ENCODE measurements at places on chromosomes 4 and X.
A peak's percentile ranks its signal among the peaks of the same experiment; 100 is the strongest.

GRCh38 chr4:163611784-163612445, 117.4 kb downstream of the TMA16 start:
- no peak for DNase-seq

DNA sequence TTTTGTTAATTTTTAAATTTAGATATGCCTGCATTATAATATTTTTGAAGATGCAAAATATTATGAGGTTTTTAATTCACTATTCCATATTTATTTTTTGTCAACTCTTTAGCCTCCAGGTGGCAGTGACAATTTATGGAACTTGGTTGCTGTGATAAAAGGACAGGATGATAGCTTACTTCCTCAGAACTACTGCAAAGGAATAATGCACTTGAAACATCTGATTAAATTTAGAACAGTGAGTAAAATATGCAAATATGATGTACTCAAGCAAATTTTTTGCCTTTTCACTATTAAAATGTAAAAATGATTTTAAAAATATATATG, 45.1 kb downstream of the SPATA4 start:
- peak; percentile 58 for DNase-seq

DNA sequence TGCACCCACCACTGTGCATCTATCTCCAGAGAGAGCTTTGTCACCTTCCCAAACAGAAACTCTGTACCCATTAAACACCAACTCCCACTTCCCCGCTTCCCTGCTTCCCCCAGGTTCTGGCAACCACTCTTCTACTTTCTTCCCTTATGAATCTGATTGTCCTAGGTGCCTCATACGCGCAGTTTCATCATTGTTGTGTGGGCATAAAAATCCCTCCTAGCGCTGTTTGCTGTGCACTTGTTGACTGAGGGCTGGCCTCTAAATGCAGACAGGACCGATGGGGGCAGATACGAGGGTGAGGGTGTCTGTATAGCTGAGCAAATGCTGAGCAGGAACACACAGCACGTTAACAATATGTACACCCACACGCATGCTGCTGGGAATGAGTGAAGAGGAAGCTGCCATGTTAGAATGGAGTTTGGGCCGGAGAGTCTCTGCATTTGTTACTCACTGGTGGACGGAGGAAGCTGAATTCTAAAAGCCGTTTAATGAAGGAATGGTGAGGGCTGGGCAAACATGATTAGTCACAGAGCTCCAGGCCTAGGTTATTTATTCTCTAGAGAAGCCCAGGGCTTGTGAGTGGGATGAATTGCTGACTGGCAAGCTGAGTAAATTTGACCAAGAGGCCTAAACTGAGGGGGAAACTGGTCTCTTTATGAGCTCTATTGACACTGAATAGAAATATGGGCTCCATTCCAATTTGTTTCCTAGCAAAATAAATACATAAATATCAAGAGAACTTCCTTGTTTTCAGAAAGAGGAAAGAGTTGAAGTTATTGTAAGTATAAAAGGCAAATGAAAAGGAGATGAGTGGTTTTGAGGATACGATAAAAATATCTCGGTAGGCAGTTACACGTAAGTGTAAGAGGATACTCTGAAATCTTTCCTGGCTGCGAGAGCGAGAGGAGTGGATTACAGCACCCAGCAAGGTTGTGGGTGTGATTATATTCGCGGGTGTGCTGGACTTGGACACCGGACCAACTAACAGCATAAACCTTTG, 95.9 kb upstream of the RPS6KA3 start:
- DNase-seq, result peak; percentile 47

DNA sequence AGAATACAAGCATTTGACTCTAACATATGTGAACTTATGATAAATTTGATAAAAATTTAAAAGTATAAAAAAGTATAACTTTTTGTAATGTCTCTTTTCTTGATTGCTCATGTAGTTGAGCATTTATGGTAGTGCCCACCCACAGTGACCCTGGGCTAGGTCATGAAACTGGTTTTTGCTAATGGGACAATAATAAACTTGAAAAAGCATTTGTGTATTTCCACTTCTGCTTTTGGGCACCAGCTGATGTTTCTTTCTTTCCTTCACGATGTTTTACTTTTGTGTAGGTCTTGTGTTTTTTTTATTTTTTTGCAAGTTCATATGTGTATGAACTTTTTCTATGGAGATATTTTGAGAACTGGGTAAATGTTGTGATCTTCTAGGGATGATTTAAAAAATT, 313.1 kb downstream of the CBLL2 start:
- no peak for DNase-seq

DNA sequence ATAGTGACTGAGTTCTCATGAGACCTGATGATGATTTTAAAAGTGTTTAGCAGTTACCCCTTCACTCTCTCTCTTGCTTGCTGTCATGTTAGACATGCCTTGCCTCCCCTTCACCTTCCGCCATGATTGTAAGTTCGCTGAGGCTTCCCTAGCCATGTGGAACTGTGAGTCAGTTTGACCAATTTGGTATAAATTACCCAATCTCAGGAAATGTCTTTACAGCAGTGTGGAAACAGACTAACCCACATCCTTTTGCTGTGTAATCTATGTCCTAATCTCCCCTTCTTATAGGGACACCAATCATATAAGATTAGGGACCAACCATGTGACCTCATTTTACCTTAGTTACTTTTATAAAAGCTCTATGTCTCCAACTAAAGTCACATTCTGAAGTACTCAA, 677.8 kb downstream of the ADGRL3 start:
- no peak for DNase-seq

DNA sequence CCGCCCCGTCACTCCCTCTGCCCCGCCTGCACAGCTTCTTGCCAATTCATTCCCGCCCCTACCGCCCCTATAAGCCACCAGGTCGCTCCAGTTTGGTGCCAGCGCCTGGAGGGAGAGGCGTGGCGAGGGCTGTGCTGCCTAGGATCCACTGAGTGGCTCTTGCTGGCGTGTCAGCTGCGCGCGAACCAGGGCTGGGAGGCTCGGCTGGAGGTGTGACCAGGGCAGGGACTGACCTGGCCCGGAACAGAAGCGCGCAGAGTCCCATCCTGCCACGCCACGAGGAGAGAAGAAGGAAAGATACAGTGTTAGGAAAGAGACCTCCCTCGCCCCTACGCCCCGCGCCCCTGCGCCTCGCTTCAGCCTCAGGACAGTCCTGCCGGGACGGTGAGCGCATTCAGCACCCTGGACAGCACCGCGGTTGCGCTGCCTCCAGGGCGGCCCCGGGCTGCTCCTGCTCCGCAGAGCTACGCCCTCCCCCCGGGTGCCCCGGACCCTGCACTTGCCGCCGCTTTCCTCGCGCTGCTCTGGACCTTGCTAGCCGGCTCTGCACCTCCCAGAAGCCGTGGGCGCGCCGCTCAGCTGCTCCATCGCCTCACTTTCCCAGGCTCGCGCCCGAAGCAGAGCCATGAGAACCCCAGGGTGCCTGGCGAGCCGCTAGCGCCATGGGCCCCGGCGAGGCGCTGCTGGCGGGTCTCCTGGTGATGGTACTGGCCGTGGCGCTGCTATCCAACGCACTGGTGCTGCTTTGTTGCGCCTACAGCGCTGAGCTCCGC, at the start of gene GPR78:
Gene GPR78, plus strand, starts transcription at position 72 of the 773 bp plus-strand sequence. Its CDS starts 591 bp downstream, at position 663.
- peak; percentile 65 for DNase-seq

GRCh38 chrX:14779580-14779979, 93.3 kb downstream of the FANCB start:
- no peak for DNase-seq

DNA sequence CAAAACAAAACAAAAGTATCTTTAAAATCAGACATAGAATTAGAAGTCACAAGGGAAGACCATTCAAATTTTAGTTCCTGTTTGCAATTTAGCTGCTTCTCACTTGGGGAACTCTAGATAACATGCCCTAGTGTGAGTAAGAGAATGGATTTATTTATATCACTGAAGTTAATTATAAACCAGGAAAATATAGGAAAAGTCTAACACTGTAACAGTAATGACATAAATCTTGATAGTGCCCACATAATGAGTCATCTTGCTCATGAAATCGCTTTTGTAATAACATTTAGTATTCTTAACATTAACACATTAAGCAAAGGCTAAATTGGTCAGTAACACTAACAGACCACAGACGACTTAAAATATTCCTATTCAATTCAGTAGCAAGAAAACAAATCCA, 710.7 kb downstream of the STPG2 start:
- no peak for DNase-seq

- no peak for DNase-seq
Measured at GRCh38 chrX:133563705-133564104, 148.4 kb upstream of the GPC4 start.

DNA sequence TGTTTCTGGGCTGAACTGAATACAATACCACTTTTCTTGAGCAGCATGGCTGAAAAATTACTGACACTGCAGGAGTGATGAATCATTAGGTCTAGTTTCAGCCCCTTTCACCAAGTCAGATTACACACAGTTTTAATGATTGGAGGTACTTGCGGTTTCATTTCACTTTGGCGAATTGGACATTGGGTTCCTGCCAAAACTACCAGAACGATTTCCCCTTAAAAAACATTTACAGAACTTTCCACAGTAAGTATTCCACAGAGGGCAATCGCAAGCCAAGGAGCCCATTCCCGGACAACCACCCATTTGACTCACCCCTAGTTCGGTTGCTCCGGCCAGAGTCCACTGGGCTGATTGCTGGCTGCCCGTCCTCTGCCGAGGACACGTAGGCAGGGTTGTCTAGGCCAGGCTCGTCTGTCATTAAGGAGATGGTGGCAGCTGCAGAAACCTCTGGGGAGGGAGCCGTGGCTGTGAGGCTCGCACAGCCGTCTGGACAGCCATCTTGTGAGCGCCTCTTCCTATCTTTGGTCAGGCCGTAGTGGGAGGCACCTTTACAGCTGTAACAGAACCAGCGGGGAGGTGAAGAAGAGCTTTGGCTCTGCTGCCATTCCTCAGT, 83.5 kb downstream of the LNX1 start:
- peak; percentile 41 for DNase-seq

GRCh38 chrX:91122151-91122694, 312.4 kb upstream of the PABPC5 start:
- DNase-seq, result no peak

- no peak for DNase-seq
Measured at GRCh38 chrX:47232197-47232802, 509 bp upstream of the USP11 start.

DNA sequence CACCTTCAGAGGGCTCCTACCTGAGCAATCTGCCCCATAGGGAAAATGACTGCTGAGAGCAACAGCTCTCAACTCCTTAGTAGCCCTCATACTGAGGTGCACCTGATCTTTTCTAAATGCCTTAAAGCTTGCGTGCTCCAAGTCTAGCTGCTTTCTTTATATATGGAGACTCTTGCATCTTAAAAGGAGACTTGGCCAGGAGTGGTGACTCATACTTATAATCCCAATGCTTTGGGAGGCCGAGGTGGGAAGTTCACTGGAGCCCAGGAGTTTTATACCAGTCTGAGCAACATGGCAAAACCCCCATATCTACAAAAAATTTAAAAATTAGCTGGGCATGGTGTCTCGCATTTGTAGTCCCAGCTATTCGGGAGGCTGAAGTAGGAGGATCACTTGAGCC, 78.1 kb upstream of the TRIM2 start:
- peak; percentile 27 for DNase-seq

DNA sequence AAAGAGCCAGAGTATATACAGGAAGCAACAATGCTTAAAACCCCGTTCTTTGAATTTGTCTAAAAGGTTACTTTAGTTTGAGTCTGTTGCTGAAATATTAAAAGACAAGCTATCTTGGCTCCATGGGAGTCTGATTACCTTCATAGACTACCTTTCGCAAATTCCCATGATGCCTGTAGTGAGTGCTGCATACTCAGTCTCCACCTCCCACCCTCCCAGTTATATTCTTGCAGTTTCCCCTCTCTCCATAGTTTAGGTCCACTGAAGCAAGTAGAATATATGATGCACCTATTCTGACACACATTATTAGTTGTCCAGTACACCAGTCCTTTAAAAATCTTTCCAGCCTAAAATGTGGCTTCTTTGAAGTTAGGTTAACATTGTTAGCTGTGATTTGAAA, 2.4 kb downstream of the CNKSR2 start:
- no peak for DNase-seq

All from foreskin fibroblast (primary cell).